ENCODE measurements at places on chromosomes 5 and 9.

- no peak for DNase-seq
Observed at GRCh38 chr5:158153508-158153907, 294.6 kb upstream of the CLINT1 start.

DNA sequence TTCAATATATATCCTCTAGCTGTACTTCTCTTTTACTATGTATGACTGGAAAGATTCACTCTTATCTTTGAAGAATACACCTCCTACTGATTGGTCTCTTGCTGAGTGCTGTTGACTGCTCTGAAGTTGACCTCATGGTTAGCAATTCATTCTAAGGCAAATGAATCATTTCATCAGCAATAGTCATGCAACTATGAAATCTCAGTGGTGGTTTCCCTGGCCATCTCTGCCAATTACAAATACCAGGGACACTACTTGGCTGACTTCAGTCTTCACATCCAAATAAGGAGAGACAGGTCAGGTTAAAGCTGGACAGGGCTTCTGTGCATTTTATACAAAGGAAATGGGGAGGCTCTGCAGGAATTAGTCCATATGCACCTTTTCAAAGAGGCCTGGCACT, 333.5 kb upstream of the ACTBL2 start:
- DNase-seq: peak; percentile 96

- DNase-seq: no peak
Observed at GRCh38 chr9:69871118-69871834, 50.7 kb downstream of the CFAP95 start.

- peak; percentile 87 for DNase-seq
Observed at GRCh38 chr5:134100283-134101091, 14.0 kb upstream of the TCF7 start.

DNA sequence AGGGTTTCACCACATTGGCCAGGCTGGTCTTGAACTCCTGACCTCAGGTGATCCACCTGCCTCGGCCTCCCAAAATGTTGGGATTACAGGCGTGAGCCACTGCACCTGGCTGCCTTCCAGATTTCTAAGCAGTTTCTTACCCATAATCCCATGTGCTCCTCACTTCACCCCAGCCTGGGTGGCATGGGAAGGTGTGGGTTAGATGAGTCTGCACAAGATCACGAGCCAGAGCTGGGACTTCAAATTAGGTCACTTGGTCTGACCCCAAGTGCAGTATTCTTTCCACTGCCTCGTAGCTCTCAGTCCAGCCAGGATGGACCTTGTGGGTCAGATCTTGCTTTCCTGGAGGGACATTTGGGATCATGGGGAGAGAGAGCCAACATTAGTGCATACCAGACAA, 37.5 kb upstream of the STRBP start:
- no peak for DNase-seq

DNA sequence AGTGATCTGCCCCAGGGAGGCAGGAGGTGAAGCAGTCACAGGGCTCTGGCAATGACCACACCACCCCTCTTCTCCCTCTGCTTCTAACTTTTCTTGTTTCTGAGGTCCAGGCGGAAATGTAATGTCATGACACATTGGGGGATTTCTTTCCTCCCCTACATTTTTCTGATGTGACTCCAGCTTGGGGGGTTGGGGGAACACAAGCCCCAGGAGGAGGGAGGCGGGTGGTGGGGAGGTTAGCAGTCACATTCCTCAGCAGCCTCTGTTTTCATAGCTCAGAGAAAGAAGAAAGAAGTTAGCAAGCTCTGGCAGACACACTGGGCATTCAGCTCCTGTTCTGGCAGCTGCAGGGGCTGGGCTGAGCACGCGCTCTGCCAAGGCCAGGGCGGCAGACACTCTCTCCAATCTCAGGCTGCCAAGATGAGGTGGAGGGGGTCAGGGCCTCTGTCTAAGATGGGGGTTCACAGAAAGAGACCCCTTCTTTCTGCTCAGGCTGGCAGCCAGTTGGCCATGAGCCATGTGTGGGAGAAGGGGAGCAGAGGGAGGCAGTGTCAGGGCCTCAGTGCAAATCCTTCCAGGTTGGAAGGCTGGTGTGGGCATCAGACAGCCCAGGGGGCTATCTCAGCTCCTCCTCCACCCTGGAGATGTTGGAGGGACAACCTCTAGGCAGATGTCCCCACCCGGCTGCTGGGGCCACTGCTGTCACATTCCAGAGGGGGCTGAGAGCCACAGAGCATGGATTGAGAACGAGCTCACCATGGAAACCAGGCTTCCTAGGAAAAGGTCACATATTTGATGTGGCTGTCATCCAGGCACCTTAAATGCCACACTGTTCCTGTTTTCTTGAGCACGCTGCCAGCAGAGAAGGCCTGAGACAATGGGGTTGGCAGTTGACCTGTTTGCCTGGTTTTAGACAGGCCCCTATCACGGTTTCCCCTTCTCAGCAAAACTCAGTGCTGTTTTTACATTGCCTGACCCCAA, 20.1 kb upstream of the PFDN1 start:
- peak; percentile 97 for DNase-seq
